Vagina (tissue), 2 donors: ENCODE measurements at places on chromosomes 16 and 17.

GRCh38 chr16:56643080-56643778, 4.8 kb downstream of the MT1A start:
- DNase-seq: no peak

GRCh38 chr17:3658784-3659449, 9.5 kb downstream of the TAX1BP3 start:
- no peak for DNase-seq

DNA sequence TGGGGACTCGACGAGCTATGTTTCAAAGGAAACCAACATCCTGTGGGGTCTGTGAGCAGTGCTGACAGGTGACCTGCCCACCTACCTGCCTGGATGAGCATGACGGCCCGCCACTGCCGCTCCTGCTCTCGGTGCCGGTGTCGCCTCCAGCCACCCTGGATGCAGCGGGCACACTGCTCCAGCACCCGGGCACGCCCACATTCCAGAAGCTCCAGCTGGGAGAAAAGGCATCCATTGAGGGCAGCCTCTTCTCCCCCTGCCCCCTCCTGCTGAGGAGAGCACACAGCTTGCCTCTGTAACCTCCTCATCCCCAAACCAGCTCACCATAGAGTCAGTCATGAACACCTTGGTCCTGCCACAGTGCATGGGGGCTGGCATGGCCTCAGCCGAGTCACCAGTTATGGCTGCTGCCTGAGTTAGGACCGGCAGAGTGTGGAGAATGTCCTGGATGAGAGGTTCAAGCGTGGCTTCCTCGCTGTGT, 14.3 kb downstream of the ZNHIT3 start:
- DNase-seq: no peak

- DNase-seq: no peak
Measured at GRCh38 chr17:42843358-42843934, 934 bp upstream of the AOC2 start.

GRCh38 chr16:89256651-89257254, 39.2 kb downstream of the ZNF778 start:
- DNase-seq: no peak

- DNase-seq: no peak
Measured at GRCh38 chr17:64529221-64529620, 22.4 kb downstream of the CEP95 start.

DNA sequence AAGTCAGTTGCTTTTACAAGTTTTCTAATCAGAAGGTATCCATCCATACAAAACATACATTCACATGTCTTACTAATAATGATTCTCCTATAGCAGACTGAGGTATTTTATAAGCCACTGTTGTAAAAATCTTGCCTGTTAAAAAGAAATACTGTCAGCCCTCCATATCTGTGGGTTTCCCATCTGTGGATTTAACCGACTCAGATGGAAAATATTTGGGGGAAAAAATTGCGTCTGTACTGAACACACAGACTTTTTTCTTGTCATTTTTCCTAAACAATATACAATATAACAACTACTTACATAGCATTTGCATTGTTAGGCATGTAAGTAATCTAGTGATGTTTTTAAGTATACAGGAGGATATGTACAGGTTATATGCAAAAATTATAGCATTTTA, 90.4 kb downstream of the PARN start:
- DNase-seq: no peak

DNA sequence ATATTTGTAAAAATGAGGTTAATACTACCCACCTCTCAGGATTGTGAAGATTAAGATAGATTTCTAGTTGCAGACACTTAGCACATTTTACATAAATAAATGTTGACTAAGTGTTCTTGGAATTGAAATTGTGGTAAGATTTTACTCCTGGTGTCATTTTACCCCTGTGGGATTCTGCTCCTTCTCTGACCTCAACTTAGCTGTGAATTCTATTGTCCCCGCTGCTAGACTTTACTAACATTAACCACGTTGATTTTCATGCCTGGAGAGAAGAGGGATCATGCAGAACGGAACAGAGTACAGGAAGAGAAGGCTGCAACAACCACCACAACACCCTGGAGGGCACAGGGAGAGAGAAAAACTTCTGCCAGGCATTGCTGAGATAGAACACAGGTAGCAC, 2.1 kb upstream of the TOM1L1 start:
- DNase-seq: no peak

GRCh38 chr16:56357241-56357764, 68.0 kb downstream of the AMFR start:
- no peak for DNase-seq

GRCh38 chr17:34726536-34727384, 147.4 kb downstream of the TMEM132E start:
- peak; percentile 81 for DNase-seq

GRCh38 chr16:13829697-13830299, 90.2 kb upstream of the ERCC4 start:
- no peak for DNase-seq

DNA sequence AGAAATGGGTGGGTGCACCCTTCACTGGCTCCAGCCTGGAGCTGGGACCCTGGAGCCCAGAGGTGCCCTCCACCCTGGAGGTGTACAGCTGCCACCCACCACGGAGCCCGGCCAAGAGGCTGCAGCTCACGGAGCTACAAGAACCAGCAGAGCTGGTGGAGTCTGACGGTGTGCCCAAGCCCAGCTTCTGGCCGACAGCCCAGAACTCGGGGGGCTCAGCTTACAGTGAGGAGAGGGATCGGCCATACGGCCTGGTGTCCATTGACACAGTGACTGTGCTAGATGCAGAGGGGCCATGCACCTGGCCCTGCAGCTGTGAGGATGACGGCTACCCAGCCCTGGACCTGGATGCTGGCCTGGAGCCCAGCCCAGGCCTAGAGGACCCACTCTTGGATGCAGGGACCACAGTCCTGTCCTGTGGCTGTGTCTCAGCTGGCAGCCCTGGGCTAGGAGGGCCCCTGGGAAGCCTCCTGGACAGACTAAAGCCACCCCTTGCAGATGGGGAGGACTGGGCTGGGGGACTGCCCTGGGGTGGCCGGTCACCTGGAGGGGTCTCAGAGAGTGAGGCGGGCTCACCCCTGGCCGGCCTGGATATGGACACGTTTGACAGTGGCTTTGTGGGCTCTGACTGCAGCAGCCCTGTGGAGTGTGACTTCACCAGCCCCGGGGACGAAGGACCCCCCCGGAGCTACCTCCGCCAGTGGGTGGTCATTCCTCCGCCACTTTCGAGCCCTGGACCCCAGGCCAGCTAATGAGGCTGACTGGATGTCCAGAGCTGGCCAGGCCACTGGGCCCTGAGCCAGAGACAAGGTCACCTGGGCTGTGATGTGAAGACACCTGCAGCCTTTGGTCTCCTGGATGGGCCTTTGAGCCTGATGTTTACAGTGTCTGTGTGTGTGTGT, 46.8 kb downstream of the IL21R start:
- DNase-seq: no peak

GRCh38 chr16:87945351-87946042, 5.7 kb upstream of the BANP start:
- DNase-seq: no peak

GRCh38 chr17:6023036-6023831, 46.9 kb upstream of the WSCD1 start:
- DNase-seq: no peak

- DNase-seq: no peak
Measured at GRCh38 chr16:65373097-65373496, 251.2 kb upstream of the CDH11 start.

- no peak for DNase-seq
Measured at GRCh38 chr17:82386255-82386831, 14.8 kb downstream of the UTS2R start.

GRCh38 chr17:49277638-49278037, 47.1 kb upstream of the PHOSPHO1 start:
- DNase-seq: no peak

- DNase-seq: no peak
Measured at GRCh38 chr16:69688589-69688988, 37.8 kb downstream of the NQO1 start.

GRCh38 chr17:42372142-42372541, 16.1 kb downstream of the STAT3 start:
- DNase-seq: no peak

GRCh38 chr16:49469311-49469670, 95.7 kb downstream of the C16orf78 start:
- no peak for DNase-seq

DNA sequence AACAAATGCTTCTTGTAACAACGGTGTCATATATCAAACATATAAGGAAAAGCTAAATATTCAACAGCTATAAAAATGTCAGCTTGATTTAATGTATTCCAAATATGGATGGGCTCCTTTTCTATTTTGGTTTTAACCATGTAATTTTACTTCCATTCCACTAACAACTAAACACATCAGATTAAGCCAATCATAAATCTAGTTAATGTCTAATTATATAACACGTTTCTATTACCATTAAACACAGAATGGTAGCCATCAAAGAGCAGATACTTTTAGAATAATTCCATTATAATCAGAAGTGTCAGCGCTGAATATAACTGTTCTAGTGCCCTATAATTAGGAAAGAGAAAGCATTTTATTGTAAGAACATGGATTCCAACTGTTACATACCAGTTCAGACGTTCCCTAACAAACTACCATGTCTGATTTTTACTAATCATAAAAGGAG, 10.0 kb downstream of the CMC2 start:
- DNase-seq: no peak

DNA sequence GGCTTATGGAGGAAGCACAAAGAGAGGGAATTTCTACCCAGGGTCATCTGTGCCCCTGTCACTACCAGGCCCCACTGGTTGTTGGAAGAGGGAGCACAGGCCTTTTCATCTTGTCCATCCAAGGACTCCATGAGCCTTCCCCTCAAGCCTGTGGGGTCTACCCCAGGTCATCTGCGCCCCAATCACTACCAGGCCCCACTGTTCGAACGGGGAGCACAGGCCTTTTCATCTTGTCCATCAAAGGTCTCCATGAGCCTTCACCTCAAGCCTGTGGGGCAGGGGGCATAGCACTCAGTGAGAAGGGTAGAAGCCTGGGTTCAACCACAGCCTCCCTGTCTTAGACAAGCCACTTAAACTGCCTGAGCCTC, 101.5 kb upstream of the CDH5 start:
- DNase-seq: peak; percentile 64

- DNase-seq: no peak
Measured at GRCh38 chr17:7687072-7687907, at the start of gene TP53. Gene TP53, minus strand, starts transcription at chr17:7687490. Its CDS starts 10,896 bp downstream, at chr17:7676594.

- DNase-seq: no peak
Measured at GRCh38 chr17:13005530-13005929, 12.3 kb downstream of the ELAC2 start.

GRCh38 chr17:77287432-77288068, 146.8 kb downstream of the SEC14L1 start:
- DNase-seq: no peak

DNA sequence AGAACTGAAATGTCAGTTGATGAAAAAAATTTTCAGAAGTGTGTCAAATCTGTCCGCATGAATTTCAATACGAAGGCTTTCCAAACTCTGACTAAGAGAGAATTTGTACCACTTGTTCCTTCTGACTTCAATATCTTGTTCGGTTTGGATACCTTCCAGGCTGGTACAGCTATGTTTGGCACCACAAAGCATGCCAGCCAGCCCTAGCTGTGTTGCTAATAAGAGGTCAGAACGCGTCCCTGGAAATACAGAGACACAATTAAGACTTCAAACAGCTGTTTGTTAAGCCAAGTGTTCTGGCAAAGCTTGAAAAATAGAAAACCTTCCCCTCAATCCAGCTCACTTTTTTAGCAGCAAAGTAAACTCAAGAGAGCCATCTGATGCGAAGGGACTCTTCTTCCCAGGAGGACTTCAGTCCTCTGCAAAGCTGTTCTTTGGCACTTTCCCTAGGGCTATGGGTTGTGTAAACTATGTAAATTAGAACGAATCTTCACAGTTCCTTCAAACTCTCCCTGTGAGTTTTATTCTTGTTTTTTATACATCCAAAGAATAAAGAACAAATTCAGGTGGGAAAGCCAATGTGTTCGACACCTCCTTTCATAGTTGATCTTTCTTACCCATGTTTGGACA, 35.1 kb downstream of the GRB2 start:
- DNase-seq: no peak

DNA sequence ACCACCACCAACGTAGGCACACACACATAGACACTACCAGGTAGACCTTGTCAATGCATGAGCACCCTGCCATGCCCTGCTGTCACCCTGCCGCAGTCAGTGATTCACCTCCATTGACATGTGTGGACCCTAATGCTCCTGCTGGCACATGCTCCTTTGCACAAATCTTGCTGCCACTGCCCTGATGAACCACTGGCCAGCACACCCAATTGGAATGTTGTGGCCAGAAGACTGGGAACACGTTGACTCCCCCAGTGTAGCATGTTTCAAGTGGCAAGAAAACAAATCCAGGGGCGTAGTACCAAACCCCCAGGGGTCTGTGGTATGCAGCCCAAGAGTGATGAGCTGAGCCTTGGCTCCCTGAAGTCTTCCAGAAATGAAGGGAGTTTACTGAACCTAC, 486.4 kb upstream of the KIF2B start:
- DNase-seq: no peak

DNA sequence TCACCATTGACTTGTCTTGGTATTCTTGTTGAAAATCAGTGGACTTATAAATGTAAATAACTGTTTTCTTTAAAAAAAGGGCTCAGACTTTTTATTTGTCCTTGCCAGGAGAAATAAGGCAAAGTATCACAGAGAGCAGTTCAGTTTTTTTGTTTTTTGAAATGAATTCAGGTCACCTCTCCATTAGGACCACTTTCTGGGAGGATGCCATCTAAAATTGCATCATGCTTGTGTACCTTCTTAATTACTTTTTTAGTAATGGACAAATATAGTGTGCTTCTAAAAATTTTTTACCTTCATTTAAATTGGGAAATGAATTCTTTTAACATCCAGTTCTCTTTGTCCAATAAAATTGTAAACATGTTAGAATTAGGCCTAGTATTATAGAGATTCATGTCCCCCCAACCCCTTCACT, 210.0 kb downstream of the BCAS3 start:
- DNase-seq: no peak

DNA sequence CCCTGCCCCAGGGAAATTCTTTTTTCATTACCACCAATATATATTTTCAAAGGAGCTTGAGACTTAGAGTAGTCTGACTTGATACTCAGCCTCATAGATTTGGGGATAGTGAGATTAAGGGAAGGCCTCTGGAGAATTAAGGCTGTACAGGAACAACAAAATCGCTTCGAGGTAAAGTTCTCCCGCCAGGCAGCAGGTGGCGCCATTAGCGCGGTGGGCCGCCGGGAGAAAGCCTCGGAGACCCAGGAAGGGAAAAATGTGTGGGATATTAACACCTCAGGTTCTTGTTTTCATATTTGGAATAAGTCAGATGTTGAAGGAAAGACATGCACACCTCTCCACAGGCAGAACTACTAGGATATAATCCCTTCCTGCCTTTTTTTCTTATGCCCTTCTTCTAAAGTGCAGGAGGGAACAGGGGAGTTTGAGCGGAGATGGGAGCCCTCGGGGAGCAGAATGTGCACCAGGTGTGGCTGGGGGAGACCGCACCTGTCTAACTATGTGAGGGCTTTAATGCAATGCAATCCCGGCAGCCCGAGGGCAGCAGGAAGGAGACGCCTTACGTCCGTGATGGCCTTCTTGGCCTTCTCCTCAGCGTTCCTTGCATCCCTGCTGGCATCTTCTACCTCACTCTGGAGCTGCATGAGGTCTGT, 25.9 kb downstream of the MYH3 start:
- no peak for DNase-seq
